ENCODE measurements at places on chromosomes 7 and 10.

GRCh38 chr7:105816954-105817615 lies 59.3 kb downstream of the ATXN7L1 start:
- no peak for DNase-seq

GRCh38 chr10:132321726-132322125 lies 10.3 kb upstream of the LRRC27 start:
- DNase-seq, result no peak

DNA sequence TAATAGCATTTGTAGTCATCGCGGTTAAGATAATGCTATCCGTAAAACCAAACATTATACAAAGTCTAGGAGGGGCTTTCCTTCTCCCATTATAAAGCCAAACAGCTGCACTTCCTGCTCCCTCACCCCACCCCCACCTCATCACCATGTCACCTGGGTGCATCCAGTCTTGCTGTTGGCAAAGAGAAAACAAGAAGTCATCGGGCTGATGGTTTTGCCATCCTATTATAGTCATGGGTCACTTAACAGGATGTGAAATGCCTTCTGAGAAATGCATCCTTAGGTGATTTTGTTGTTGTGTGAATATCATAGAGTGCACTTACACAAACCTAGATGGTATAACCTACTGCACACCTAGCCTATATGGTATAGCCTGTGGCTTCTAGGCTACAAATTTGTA lies 157.0 kb downstream of the BMPER start:
- DNase-seq, result no peak

GRCh38 chr10:47296941-47297340 lies 3.1 kb upstream of the GDF10 start:
- DNase-seq, result no peak

DNA sequence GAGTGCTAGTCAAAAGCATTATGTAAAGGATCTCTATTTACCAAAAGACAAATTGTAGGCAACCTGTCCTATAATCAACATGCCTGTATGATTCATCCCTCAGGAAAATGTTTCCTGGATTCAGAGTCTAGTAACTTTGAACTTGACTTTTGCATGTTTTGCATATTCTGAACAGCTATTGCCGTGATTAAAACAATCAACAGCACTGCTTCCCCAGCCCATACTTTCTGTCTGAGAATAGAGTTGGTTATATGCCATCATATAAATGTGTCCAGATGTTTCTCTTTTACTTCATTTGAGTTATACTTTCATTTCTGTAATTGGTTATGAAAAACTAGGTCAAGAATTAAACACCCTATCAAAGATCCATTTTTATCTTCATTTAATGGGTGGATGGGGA lies 83.5 kb downstream of the ZMYND11 start:
- DNase-seq, result no peak

- DNase-seq, result no peak
Observed at GRCh38 chr10:60911216-60911615, 32.8 kb downstream of the RHOBTB1 start.

DNA sequence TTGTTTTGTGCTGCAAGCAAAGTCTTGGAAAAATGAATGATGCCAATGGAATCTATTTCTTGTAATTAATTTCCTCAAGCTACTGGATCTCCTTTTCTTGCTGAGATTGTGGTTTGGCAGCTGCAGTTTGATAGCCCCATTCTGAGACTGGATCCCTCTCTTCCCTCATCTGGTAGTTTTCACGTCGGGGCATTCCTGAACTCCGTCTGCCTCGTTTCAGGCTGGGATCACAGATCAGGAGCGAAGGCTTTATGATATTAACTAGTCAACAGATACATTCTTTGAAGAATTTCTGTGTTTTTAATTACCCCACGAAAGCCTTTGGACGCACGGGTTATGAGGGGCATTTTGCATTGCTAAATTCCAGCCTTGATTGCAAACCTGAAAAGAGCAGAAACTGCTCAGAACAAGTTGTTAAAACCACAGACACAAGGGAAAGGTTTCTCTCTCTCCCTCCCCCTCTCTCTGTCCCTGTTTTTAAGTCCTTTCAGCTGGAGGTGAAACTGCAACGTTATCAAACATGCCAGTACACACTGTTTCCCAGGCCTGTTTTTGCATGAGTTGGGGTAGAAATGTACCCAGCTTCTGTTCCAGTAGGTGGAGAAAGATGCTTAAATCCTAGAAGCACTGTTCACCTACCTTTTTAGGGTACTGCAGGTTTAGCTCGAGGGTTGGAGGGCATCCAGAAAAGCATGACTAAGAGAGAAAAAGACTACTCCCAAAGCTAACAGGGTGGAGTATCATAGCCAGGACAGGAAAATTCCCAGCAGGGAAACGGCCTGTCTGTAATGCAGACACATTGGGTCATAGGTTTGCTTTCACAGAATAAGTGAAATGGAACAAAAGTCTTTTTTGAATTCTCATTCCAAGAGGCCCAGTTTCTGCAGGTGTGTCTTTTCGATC lies 124.3 kb downstream of the CUX1 start:
- no peak for DNase-seq

DNA sequence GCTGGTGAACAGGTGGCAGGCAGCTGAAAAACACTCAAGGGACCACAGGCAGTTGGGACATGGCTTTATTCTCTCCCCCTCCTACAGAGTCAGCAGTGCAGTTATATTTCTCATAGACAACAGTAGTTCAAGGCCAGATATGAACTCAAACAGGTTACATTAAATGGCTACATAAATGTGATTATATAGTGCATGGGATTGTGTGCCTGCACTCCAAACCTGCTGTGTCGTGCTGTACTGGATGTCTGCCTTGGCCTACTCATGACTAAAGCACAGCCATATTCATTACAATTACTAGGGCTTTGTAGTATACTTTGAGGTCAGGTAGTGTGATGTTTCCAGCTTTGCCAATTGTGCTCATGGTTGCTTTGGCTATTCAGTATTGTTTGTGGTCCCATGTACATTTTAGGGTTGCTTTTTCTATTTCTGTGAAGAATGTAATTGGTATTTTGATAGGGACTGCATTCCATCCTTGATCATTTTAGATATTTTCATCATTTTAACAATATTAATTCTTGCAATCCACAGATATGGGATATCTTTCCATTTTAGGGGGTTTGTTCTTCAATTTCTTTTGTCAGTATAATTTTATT lies 393.6 kb downstream of the CNTNAP2 start:
- no peak for DNase-seq

DNA sequence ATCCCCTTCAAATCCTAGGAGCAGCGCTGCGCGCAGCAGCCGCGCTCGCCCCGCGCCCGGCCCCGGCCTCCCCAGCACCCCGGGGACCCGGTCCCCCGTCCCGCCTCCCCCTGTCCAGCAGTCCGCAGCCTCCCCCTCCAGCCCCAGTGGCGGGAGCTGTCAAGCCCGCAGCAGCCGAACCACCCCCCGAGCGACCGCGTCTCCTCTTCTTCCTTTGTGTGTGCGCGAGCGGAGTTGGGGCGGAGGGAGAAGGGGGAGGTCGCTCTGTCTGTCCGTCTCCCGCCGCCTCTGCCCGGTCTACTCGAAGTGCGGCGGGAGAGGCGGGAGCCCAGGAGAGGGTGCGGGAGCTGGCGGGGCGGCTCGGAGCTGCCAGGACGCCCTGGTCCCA lies 375 bp upstream of the CHN2 start:
- no peak for DNase-seq

DNA sequence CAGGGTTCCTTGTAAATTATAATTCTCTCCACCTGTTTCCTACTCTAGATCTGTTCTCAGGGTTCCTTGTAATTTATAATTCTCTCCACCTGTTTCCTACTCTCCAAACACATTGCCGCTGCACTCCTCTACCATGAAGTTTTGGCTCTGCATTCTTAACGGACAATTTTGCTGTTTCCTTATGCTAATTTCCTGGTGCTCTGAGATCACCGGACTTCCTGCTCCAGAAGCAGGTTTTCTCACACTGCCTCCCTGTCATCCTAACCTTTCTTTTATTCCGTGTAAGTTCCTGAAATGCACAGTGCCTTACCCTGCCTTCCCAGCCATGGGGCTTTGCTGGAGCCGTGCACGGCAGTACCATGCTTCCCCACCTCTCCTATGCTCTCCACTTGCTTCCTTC lies 256.8 kb downstream of the PLXNA4 start:
- DNase-seq, result no peak

DNA sequence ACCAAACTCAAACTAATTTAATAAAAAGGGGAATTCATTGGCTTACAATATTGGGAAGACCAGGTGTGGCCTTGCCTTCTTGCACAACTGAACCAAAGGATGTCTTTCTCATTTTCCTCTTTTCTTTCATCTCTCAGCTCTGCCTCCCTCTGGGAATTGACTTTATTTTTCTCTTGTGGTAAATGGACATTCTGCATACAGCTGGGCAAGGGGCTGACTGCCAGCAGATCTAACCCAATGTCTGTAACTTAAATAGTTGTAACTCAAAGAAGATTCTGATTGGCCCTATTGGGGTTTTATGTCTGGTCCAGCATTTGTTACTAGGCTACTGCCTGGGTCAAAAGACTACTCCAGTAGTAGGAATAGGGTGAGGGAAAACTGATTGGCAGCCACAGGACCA lies 15.3 kb downstream of the PTTG1IP2 start:
- no peak for DNase-seq

DNA sequence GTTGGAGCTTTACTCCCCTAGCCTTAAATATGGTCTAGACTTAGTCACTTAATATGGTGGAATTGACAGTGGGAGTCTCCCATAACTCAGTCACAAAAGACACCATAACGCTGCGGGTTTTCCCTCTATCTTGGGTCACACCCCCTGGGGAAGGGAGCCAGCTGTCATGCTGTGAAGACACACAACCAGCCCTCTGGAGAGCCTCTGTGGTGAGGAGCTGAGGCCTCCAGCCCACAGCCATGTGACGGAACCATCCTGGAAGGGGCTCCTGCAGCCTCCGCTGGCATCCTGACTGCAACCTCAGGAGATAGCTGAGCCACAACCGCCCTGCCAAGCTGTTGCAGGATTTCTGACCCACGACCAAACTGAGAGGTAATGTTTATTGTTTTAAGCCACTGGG lies 37.9 kb downstream of the PAXIP1 start:
- DNase-seq, result no peak

DNA sequence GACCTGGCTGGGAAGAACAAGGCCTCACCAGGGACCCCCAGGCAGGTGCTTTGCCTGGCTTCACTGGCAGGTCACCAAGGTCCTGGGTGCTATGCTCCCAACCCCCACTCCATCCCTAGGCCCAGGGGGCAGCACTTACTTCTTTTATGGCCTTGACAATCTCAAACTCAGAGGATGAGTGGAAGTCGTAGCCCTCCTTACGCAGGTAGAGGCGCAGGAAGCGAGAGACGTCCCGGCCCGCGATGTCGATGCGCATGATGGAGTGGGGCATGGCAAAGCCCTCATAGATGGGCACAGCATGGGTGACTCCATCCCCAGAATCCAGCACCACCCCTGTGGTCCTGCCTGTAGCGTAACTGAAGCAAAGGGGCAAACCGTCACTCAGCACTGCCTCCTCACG lies 18.5 kb downstream of the ACTR1A start:
- DNase-seq, result no peak

Data from stimulated activated CD8-positive, alpha-beta memory T cell treated with anti-CD3 and anti-CD28 coated beads, Interleukin-15, amount 100 ng/mL, for 4 hours (primary cell).